ENCODE measurements at places on chromosomes 11 and 22. TPM values are rescaled to one million over a fixed set of nuclear protein-coding genes. Genes with fewer than 3 reads are reported as not detected.

HORMAD2 gene
- not detected for polyA plus RNA-seq

SYCE3 gene
- polyA plus RNA-seq = not detected

CABP4 gene
- 0.57 TPM for polyA plus RNA-seq

CELSR1 gene
- polyA plus RNA-seq = 7.9 TPM

OR56B1 gene
- polyA plus RNA-seq = not detected

PGM2L1 gene
- polyA plus RNA-seq = 6.3 TPM

PGR gene
- not detected for polyA plus RNA-seq

VSTM5 gene
- 0.66 TPM for polyA plus RNA-seq

FLRT1 gene
- polyA plus RNA-seq = 2.7 TPM

APOC3 gene
- 1.1 TPM for polyA plus RNA-seq

MAP6 gene
- 13.0 TPM for polyA plus RNA-seq

C11orf16 gene
- 0.22 TPM for polyA plus RNA-seq

PDE2A gene
- not detected for polyA plus RNA-seq

UCP3 gene
- 3.1 TPM for polyA plus RNA-seq

FAT3 gene
- 2.2 TPM for polyA plus RNA-seq

UBQLNL gene
- polyA plus RNA-seq = 0.14 TPM

STK33 gene
- polyA plus RNA-seq = 7.2 TPM

CHST1 gene
- polyA plus RNA-seq = 18.0 TPM

PGA4 gene
- 0.83 TPM for polyA plus RNA-seq

CCDC89 gene
- 1.7 TPM for polyA plus RNA-seq

PICK1 gene
- polyA plus RNA-seq = 8.2 TPM

LMNTD2 gene
- polyA plus RNA-seq = not detected

MS4A7 gene
- 11.6 TPM for polyA plus RNA-seq

C11orf42 gene
- 0.21 TPM for polyA plus RNA-seq

SLN gene
- polyA plus RNA-seq = 2,069 TPM

POLD4 gene
- polyA plus RNA-seq = 19.0 TPM

ESAM gene
- 39.8 TPM for polyA plus RNA-seq

HIC2 gene
- polyA plus RNA-seq = 5.8 TPM

RAB3IL1 gene
- 18.2 TPM for polyA plus RNA-seq

OR8D1 gene
- polyA plus RNA-seq = not detected

CARD18 gene
- not detected for polyA plus RNA-seq

SERPIND1 gene
- 0.12 TPM for polyA plus RNA-seq

IFTAP gene
- 51.1 TPM for polyA plus RNA-seq

OR6T1 gene
- polyA plus RNA-seq = not detected

SWAP70 gene
- polyA plus RNA-seq = 18.4 TPM

BATF2 gene
- 1.2 TPM for polyA plus RNA-seq

MN1 gene
- 16.2 TPM for polyA plus RNA-seq

MFRP gene
- polyA plus RNA-seq = not detected

NCF4 gene
- polyA plus RNA-seq = 3.9 TPM

TEX54 gene
- polyA plus RNA-seq = not detected

MIOX gene
- polyA plus RNA-seq = not detected

RPS3 gene
- polyA plus RNA-seq = 3,446 TPM

MUC5B gene
- 0.16 TPM for polyA plus RNA-seq

CNIH2 gene
- polyA plus RNA-seq = 1.6 TPM

TSSK2 gene
- not detected for polyA plus RNA-seq

GLB1L2 gene
- 0.69 TPM for polyA plus RNA-seq

GAS2L1 gene
- 15.9 TPM for polyA plus RNA-seq

RTN4R gene
- 5.5 TPM for polyA plus RNA-seq

SLC22A9 gene
- 0.70 TPM for polyA plus RNA-seq

C11orf87 gene
- polyA plus RNA-seq = 1.4 TPM

INPP5J gene
- 1.8 TPM for polyA plus RNA-seq

C1QTNF4 gene
- not detected for polyA plus RNA-seq

PLAAT2 gene
- polyA plus RNA-seq = not detected
